ENCODE measurements at places on chromosomes 3 and 15. TPM values are rescaled to one million over a fixed set of nuclear protein-coding genes. Genes with fewer than 3 reads are reported as not detected.

Gene FSD2
- polyA plus RNA-seq, result 0.05 TPM

Gene C3orf62
- 15.6 TPM for polyA plus RNA-seq

Gene EIF5A2
- polyA plus RNA-seq, result 2.9 TPM

Gene PODXL2
- polyA plus RNA-seq, result 2.2 TPM

Gene GOLGA6L10
- 5.1 TPM for polyA plus RNA-seq

Gene LRTM1
- polyA plus RNA-seq, result 0.62 TPM

Gene CHRM5
- polyA plus RNA-seq, result 0.16 TPM

Gene KBTBD13
- under 0.01 TPM for polyA plus RNA-seq

DNA sequence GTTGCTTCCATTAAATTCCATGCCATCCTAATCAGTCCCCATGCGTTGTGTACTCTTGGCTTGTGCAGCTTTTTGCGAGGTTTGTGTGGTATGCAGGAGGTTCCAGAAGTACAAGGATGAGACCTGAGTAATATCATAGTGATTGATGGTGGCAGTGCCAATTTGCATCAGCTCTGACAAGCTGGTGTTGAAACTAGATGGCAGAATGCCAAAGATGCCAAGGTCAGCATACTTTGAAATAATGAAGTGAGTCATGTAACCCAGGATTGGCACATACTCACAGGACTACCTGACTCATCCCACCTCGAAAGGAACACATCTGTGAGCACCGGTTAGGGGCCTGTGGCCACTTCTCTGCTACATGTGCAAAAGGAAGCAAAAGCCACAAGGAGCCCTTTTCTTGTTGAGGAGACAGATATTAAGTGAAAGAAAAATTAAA lies 14.3 kb downstream of the KAT2B start:
- H3K4me1 ChIP-seq, result peaks cover 45% of the 10 kb centered on the region
- H3K4me3 ChIP-seq, result peak overlapping the region; percentile 35
- peak; percentile 68 for DNase-seq
- peak overlapping the region; percentile 93 for H3K27ac ChIP-seq

DNA sequence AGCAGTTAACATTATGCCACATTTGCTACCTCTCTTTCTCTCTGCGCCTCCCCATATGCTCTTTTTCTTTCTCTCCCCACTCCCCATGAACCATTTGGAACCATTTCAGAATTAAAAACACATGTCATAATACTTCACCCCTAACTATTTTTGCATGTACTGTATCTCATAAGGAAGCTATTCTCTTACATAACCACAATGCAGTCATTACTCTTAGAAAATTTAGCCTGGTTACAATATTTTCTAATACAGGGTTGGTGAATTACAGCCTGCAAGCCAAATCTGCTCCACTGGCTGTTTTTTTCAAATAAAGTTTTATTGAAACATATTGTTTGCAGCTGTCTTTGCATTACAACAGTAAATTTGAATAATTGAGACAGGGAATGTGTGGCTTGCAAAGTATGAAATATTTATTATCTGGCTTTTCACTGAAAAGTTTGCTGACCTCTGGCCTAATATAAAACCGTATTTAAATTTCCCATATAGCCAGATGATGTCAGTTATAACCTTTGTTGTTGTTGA lies 62.8 kb downstream of the SGO1 start:
- no peak overlapping the region for H3K27ac ChIP-seq
- DNase-seq, result no peak
- H3K36me3 ChIP-seq, result peaks cover 62% of the 10 kb centered on the region
- no peak overlapping the region for H3K4me3 ChIP-seq

DNA sequence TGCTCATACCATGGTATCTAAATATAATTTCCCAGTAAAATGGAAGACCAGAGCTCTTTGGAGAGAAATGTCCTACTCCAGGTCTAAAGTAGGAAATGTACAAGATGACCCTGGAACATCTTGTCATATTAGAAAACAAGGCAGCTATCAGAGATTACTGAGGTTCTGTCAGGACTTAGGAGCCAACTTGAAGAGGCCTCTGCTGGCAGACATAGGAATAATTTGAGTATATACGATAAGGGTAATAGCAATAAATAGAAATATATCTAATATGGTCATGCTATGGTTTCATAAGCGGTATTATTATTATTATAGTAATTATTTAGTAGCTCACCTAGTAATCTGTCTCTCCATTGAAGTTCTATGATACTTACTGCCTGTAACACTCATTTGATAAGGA lies 224.2 kb downstream of the SOX2 start:
- H3K36me3 ChIP-seq, result no peaks in the 10 kb centered on the region
- no peak for DNase-seq
- H3K27ac ChIP-seq, result no peak overlapping the region
- no peaks in the 10 kb centered on the region for H3K27me3 ChIP-seq

DNA sequence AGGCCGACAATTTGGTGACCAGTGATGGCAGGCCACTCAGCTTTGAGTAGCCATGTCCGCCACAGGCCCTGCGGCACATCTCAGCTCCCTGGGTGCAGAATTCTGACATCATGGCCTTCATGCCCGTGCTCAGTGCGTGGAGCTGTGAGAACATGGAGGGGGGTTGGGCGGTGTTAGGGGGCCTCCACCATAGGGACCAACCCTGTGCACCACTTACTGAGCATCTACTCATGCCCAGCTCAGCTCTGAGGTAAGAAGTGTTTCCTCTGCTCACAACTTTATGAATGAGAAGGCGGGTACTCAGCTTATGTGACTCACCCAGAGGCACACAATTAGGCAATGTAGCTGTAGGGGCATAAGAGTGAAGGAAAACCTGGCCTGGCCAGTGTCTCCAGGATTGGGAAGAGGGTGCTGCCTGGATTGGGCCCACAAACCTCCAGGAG lies 10.5 kb downstream of the ACOX2 start:
- no peak for DNase-seq
- no peaks in the 10 kb centered on the region for H3K36me3 ChIP-seq
- H3K4me1 ChIP-seq, result no peaks in the 10 kb centered on the region
- H3K4me3 ChIP-seq, result no peak overlapping the region
- no peak overlapping the region for H3K27ac ChIP-seq

DNA sequence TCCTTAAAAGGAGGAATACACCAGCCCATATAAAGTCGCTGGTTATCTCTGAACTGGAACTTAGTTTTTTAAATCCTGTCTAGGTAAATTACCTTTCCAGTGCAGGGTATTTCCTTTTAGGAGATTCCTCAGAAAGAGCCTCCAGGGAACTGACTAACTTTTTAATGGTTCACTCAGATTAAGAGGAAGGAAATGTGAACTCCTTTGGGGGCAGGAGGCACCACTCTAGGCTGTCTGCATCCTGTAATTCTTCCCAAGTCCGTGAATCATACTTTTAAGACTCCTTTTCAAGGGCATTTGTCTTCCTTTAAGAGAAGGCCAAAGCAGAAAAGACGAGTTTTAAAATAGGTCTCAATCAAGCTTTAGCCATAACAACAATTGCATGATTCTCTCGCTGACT lies 871.2 kb upstream of the NR2F2 start:
- no peak for DNase-seq
- no peaks in the 10 kb centered on the region for H3K27me3 ChIP-seq
- no peak overlapping the region for H3K27ac ChIP-seq
- no peaks in the 10 kb centered on the region for H3K36me3 ChIP-seq
- H3K4me1 ChIP-seq, result no peaks in the 10 kb centered on the region

GRCh38 chr3:23900744-23901143 lies 16.0 kb downstream of the NKIRAS1 start:
- H3K4me1 ChIP-seq, result no peaks in the 10 kb centered on the region
- H3K27me3 ChIP-seq, result no peaks in the 10 kb centered on the region
- no peak overlapping the region for H3K27ac ChIP-seq
- DNase-seq, result no peak

DNA sequence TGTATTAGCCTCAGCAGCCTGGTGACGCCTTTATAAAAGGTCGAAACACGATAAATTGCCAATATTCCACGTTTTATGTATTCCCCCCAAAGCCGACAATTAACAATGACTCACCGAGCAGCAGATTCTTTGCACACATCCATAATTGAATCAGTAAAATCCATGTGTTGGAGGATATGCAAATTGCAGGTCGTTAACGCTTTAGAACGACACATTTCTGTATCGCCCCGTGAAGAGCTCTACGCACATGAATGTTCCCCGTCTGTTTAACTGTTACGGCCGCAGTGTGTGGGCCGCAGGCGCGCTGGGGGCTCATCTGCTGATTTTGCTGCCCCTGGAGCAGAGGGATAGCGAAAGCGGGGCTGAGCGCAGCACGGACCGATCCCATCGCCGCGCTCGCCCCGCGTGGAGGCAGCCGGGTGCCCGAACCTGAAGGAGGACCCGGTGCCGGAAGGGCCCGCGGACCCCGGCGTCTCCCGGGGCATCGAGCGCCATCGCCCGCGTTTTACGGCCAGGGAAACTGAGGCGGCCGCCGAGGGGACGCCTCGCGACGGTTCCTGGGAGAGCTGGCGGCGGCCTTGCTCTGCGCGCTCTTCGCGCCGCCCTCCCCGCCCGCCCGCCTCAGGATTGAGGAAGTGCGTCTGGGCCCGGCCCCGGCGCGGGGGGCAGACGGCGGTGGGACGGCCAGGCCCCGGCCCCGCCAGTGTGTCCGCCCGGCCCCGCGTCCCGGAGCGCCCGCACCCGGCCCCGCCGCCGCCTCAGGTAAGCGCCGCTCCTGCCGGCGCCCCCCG lies at the start of gene LRRK1:
LRRK1 (plus strand) TSS at position 668 of the 791 bp plus-strand sequence. CDS start 5,276 bp downstream, outside the sequence.
- H3K36me3 ChIP-seq, result no peaks in the 10 kb centered on the region
- DNase-seq, result no peak
- H3K27ac ChIP-seq, result no peak within 1 kb of the TSS
- H3K4me3 ChIP-seq, result peak within 1 kb of the TSS; percentile 49
- peaks cover 62% of the 10 kb centered on the region for H3K27me3 ChIP-seq

DNA sequence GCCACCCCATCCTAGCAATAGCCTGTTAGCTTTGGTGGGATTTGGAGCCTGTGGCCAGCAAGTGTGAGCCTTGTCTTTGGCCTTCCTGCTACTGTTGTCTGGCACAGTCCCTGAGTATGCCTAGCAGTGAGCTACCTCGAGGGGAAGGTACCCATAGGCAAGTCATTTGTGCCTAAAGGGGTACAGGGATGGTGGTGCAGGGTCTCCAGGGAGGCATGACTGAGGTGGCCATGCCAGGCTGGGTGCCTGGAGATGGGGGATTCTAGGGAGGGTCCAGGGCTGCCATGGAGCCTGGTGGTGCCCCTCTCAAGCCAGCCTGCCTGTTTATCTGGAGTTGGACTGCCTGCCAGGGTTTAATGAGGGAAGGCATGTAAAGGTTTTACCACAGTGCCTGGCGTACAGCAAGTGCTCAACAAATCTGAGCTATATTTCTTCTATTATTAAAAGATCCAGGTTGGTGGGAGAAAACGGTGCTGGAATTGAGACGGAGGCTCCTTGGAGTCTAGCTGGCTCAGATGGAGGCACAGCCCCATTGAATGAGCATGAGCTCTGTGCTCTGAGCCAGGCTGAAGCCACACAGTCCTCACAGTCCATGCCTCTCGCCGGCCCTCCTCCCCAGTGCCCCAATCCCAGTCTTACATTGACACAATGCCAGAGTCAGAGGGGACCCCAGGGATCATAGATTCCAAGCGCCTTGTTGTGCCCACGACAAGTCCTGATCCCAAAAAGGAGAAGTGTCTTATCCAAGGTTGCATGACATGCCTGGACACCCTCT lies 76.2 kb downstream of the CORO2B start:
- no peaks in the 10 kb centered on the region for H3K4me1 ChIP-seq
- H3K27me3 ChIP-seq, result peaks cover 4% of the 10 kb centered on the region
- no peak for DNase-seq
- no peaks in the 10 kb centered on the region for H3K36me3 ChIP-seq
- H3K27ac ChIP-seq, result no peak overlapping the region
- no peak overlapping the region for H3K4me3 ChIP-seq

DNA sequence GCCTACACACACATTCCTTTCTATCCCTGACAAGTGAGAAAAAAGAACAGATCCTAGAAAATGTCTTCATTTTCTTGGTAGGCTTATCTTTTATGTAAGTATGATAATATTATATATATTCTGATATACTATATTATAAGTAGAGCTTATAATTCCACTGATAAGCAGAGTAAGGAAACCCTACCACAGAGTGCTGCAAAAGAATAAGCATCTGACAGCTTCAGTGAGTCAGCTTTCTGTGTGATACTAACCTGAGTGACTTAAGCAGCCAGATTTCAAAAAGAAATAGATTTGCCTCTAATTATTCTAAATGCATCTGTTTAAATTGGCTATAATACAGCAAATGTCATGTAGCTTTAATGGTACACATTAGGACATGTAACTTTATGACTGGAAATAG lies 656.0 kb downstream of the MCTP2 start:
- H3K27me3 ChIP-seq, result no peaks in the 10 kb centered on the region
- H3K4me1 ChIP-seq, result no peaks in the 10 kb centered on the region
- H3K27ac ChIP-seq, result no peak overlapping the region

GRCh38 chr3:54146506-54147239 lies 24.3 kb downstream of the CACNA2D3 start:
- no peaks in the 10 kb centered on the region for H3K4me1 ChIP-seq
- H3K4me3 ChIP-seq, result no peak overlapping the region
- H3K27me3 ChIP-seq, result no peaks in the 10 kb centered on the region
- no peak for DNase-seq
- no peaks in the 10 kb centered on the region for H3K36me3 ChIP-seq
- H3K27ac ChIP-seq, result no peak overlapping the region

DNA sequence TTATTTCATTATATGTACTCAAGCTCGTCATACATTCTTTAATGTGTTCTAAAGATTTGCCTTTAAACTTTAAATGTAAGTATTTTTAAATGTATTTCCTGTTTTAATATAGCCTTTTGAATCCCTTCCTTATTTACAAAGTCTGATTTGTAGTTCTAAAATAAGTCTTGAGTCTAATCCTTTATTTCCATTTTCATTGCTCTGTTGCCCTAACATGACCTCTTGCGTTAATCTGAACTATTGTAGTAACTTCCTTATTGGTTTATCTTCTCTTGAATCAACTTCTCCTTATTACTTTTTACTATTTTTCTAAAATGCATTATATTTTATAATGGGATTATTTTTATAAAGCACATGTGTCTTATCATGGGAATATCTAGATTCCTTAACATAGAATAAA lies 24.0 kb downstream of the KNL1 start:
- H3K27me3 ChIP-seq, result no peaks in the 10 kb centered on the region
- H3K4me1 ChIP-seq, result no peaks in the 10 kb centered on the region
- H3K4me3 ChIP-seq, result no peak overlapping the region

Measured in thymus (tissue), 14 donors.